GDM1 (cell line): ENCODE measurements at places on chromosomes 5 and 9.

- no peak for DNase-seq
These were observed 132.4 kb downstream of the GCNT1 start for GRCh38 chr9:76591256-76591950.

GRCh38 chr5:127567026-127567768, 49.8 kb downstream of the PRRC1 start:
- no peak for DNase-seq

GRCh38 chr9:98900244-98900643, 43.5 kb upstream of the COL15A1 start:
- DNase-seq = no peak

GRCh38 chr5:139501381-139501780, 18.8 kb upstream of the STING1 start:
- DNase-seq = no peak

DNA sequence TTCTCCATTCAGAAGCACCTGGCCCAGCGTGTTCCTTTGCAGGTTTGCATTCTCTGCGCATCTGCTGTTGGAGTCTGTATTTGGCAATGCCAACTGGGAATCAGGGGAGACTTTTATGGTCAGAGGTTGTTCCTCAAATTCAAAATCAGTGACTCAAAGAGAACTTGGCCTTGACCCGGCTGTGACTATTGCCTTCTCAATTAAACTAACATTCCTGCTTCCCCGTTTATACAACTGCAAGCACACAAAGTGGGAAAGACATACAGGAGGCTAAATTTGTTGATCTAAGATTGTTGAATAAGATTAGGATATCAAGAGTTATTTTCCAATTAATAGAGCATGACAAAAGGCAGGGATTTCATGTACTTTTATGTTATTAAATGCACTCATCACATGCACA, 402.4 kb upstream of the IRX2 start:
- no peak for DNase-seq
